ENCODE measurements at places on chromosomes 11 and 22.

DNA sequence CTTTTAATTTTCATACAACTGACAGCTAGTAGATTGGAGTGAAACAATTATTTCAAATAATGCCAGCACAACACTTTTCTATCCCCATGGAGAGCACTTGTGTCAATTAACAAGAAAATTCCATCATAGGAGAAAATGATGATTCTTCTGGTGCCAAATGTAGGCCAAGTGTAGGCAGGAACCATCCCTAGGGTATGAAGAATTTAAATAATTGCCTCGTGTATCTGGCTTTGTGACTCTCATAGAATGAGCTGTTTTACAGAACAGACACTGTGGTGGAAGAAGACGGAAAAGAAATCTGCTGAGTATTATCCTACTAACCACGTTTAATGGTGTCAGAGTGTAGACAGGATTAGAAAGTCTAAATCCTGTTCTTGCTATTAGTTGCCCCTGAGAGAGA, 1542.2 kb downstream of the LRRC4C start:
- DNase-seq: no peak

DNA sequence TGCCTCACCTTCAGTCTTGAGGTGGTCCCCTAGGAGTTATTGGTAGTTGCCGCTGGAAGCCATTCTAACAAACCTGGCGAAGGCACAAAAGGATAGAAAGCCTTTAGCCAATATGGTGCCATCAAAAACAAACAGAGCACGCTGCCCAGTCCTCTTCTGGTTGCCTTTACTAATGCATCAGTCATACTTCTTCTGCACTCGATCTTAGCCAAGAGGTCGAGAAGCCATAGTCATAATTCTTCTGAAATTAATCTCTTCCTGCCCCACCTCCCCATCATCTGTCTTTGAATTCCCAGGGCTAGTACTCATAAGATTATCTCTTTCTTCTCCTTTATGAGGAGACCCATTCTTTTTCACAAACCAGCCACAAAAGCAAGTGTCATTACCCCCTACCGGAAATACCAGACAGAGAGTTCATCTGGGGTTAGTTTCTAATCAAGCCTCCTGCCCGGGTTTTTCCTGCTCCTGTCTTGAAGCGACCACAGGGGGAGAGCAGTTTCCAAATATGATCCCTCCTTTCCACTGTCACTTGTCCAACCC, 21.4 kb upstream of the EHF start:
- no peak for DNase-seq

DNA sequence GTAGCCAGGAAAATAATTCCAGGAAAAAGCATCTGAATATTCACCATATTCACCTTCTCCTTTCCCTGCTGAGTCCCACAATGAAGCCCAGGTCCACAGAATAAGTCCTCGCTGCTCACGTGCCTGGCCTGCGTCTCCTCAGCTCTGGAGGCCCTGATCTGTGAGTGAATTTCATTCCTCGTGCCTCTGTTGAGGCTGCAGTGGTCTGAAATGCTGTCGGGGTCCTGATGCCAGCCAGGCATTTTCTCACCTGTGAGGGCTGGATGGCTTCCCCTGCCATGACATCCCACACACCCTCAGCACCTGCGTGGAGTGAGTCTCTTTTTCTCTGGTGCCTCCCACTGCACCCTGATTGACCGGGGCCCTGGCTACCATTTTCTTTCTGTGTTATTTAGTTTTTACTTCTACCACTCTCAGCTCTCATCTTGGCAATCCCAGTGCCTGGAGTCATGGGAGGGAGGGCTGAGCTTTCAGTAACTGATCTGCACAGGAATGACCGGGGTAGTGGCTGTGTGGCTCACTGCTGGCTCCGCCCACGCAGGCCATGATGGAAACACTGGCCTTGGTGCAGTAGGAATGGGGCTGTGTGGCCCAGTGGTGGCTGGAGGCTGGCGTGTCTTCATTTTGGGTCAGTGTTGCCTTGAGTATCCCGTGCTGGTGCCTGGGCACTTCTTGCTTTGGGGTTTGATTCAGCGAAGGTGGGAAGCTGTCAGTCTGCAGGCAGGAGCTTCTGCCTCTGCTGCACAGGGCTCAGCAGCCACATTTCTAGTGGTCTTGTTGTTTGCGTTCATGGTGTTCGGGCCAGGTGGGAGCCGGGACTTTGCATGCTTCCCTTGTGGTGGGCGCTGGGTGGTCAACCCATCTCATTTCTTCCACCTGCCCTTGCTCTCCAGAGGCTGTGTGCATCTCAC, 807.2 kb downstream of the TBC1D22A start:
- DNase-seq: no peak

DNA sequence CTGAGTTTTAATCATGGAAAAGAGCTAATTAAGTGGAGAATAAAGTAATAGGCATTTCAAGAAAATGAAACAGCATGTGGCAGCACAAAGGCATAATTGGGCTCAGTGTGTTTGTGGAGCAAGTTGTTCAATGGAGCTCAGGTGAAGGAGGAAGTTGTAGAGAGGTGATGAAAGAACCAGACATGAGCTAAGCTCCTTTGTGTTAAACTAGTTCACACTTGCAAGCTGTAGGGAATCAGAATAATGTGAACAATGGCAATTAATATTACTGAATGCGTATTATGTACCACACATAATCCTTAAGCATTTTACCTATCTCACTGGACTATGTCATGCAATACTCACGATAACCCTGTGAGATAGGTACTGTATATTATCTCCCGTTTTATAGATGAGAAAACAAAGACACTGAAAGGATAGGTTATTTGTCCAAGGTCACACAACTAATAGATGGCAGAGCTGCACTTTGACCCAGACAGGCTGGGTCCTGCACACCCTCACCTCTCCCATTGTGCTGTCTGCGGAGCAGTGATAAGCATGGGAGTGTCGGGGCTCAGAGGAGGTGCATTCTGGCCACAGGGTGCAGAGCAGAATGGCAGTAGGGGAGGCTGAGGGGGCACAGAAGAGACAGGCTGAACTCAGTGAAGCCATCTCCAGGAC, 8.9 kb downstream of the OLFML1 start:
- DNase-seq: no peak

- DNase-seq: no peak
Measured at GRCh38 chr11:72751116-72752087, 806 bp downstream of the ARAP1 start.

- no peak for DNase-seq
Measured at GRCh38 chr11:97905671-97906070, 1115.1 kb upstream of the CNTN5 start.

- DNase-seq: no peak
Measured at GRCh38 chr11:131999955-132000354, 629.5 kb downstream of the NTM start.

DNA sequence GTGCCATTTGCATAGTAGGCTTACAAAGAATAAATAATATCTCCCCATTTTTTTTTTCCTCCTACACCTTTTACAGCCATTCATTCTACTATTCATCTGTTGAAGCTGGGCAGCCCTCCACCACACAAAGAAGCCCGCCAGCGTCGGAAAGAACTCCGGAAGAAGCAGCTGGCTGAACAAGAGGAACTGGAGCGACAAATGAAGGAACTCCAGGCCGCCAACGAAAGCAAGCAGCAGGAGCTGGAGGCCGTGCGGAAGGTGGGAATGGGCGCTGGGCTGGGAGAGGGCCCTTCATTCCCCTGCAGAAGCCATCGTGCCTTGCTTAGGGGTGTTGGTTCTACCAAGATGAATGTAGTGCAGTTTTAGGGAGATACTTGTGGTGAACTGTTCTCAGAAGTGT, 68.6 kb downstream of the SWAP70 start:
- DNase-seq: no peak

GRCh38 chr11:114607753-114608459, 12.3 kb upstream of the NXPE4 start:
- DNase-seq: no peak

DNA sequence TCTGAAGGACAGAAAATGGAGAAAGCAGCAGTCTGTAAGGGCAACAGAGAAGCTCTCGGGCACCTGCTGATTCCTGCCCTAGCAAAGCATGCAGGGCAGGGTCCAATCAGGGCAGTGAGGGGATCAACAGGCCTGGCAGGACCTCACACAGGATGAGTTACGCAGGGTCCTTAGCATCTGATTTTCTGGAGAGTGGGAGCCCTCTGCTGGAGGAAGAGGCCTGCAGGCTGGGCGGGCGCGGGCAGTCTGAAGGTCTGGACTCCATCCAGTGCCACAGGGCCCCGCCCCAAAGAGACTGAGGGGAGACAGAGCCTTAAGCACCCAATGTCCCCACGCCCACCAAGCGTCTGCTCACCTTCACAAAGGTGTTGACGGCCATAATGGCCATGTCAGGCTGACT, 28.9 kb downstream of the AP1B1 start:
- DNase-seq: no peak

DNA sequence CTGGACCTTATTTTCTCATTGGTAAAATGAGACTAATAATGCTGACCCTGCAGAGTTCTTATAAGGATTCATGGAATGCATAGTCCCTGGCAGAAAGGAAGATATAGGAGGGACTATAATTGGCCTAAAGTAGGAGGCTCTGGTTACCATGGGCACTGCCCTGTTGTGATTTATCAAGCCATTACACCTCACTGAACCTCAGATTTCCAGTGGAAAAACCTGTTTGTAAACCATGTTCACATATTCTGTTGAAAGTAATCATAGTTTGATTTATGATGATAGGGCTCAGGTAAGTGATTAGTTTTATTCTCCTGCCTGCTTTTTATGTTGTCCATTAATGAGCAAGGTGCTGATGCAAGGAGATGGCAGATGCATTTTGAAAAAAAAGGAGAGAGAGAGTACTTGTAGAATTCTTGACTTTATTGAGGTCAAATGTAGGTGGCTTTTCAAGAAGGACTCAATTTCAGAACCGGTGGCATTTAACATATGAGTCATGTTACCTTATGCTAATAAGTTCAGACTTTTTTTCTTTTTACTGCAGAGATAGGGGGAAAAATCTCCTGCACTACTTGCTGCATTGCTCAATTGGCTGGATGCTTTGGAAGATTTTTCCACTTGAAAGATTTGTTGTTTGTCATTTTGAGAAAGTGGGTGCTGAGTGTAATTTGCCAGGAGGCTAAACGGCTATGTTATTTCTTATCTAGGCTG, 14.6 kb downstream of the NF2 start:
- no peak for DNase-seq

GRCh38 chr11:19283991-19284390, 43.2 kb upstream of the E2F8 start:
- no peak for DNase-seq

GRCh38 chr11:2391181-2391975, 9.2 kb upstream of the TSSC4 start:
- DNase-seq: no peak

GRCh38 chr11:86537541-86538222, 134.7 kb downstream of the ME3 start:
- DNase-seq: no peak

- no peak for DNase-seq
Measured at GRCh38 chr11:102449651-102450570, 2.7 kb downstream of the TMEM123 start.

- DNase-seq: no peak
Measured at GRCh38 chr11:63592975-63593395, 21.2 kb downstream of the PLAAT3 start.

- DNase-seq: no peak
Measured at GRCh38 chr11:11478687-11479086, 125.6 kb upstream of the CSNK2A3 start.

- no peak for DNase-seq
Measured at GRCh38 chr11:35672608-35673007, 10.0 kb downstream of the TRIM44 start.

- DNase-seq: no peak
Measured at GRCh38 chr11:33689085-33689484, 11.5 kb downstream of the C11orf91 start.

DNA sequence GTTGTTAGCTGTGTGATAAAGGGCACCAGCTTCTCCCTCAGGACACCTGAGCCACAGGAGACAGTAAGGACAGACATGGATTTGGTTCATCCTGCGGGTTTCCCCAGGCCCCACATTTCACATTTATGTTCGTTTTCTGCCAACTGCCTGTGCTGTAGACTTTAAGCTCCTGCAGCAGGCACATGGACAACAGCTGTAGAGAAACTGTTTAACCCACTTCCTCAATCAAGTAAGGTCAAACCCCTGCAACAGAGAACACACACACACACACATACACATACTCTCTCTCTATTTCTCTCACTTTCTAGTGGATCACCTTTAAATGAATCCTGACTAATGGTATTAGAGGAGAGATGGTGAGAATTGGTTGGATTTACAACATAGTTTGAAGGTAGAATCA, 90.7 kb downstream of the C11orf87 start:
- DNase-seq: no peak

GRCh38 chr11:61994981-61995380, 27.5 kb upstream of the FTH1 start:
- DNase-seq: no peak

GRCh38 chr11:43268786-43269185, 43.0 kb upstream of the API5 start:
- DNase-seq: no peak

GRCh38 chr11:47991266-47991830, 11.0 kb downstream of the PTPRJ start:
- no peak for DNase-seq

DNA sequence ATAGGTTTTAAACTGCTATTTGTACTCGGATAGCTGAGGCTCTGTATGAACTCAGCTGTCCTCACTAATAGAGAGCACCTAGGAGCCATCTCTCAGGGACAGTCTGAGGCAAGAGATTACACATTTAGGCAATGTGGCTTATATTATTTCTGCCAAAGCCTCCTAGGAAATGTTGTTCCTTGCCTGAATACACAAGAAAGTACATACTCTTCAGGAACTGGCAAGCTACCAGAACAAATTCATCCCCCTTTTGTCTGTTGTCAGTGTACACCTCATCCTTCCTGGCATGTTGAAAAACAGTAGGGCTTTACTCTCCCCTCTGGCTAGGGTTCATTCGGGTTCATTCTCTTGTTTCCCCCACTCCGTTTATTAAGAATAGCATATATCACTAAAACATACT, 615.9 kb upstream of the FAT3 start:
- DNase-seq: no peak

GRCh38 chr11:130304651-130305050, 10.1 kb downstream of the ZBTB44 start:
- DNase-seq: no peak

GRCh38 chr11:65497141-65498041, 1.5 kb upstream of the MALAT1 start:
- peak; percentile 91 for DNase-seq

DNA sequence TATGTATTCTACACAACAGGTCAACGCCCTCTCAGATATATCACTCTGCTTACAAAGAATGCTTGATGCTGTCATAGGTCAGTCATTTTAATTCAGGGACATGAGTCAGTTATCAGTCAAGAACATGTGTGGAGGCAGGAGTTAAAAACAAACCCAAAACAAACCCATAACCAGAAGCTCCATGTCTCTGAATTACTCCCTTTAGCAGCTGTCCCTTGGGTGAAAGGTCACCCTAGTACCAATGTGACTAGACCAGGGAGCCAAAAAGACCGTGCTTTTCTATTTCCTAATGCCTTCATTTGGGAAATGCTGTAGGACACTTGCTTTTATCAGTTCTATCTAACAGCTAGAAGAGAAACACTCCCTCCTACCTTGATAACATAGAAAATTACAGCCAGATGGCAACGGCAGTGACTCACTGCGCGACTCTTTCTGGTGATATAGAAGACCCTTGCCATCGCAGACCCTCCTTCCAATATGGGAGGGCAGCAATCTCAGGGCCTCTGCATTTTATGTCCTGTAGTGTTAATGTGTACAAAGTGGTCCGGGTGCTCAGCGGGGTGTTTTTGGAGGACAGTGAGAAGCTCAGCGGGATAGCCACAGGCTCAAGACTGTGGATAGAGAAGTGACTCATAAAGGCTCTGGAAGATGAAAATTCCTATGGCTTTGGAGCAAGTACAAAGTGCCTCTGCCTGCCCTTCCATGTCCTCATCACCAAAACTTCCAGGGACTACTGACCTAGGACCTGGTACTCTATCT, 24.8 kb downstream of the APOL5 start:
- no peak for DNase-seq

GRCh38 chr11:101509922-101510321, 73.9 kb downstream of the TRPC6 start:
- DNase-seq: no peak
